ENCODE measurements at places on chromosomes 3 and 15.

DNA sequence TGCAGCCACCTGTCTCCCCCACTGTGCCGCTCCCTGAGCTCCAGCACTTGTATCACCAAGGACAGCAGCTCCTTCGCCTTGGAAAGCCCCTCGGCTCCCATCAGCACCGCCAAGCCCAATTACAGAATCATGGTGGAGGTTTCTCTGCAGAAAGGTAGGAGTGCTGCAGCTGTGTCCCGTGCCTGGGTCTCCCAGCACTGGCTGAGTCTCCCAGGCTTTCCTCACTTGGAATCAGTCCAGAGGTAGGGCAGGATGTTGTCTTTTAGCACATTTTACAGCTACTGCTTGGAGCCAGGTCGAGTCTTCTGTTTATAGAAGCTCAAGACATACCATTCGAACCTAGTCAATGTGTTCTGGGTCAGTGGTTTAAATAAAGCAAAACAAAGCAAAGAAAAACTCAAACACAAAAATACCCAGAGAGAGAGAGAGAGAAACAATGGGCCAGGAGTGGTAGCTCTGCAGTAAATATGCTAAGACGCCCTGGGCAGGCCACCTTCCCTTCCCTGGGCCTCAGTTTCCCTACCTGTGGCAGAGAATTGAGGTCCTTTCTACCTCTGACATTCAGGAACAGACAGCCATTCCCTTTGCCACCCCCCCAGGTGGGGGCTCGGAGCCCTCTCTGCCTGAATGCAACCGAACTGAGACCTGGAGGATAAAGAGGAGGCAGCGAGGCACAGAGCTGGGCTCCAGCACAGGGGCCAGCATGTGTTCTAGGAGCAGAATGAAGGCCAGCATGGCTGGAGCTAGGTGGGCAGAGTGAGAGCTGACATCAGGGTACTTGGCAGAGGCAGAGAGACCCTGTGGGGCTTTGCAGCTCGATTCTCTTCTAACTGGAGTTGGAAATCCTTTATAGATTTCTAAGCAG is 44.1 kb downstream of the STARD5 start:
- no peak for DNase-seq

DNA sequence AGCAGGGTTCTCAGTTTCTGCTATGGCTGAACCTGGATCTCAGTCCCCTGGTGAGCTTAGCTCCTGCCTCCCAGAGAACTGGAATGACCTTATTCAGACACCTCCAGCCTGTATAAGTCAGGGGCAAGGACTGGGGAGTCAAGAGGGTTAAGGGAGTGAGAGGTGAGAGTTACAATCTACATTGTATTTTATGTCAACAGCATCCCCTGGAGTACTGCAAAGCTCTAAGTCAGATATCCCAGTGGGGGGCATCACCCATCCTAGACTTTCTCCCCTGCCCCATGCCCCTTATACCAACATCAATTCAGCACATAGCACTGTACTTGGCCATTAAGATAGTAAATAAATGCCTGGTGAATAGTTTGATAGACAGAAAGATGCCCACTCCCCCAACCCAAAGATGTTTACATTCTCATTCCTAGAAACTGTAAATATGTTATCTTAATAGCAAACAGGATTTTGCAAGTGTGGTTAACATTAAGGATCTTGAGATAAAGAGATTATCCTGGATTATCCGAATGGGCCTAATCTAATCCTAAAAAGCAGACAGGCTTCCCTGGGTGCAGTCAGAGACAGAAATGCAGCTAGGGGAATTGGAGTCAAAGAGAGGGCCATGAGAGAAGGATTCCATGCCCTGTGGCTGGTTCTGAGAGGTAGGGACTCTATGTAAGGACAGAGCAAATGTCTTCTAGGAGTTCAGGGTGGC is 132.3 kb upstream of the RASGRP1 start:
- DNase-seq = no peak

GRCh38 chr3:53613125-53613524 is 118.7 kb downstream of the CACNA1D start:
- DNase-seq = peak; percentile 3

- DNase-seq = no peak
Measured at GRCh38 chr3:133368371-133369067, 31.3 kb upstream of the BFSP2 start.

DNA sequence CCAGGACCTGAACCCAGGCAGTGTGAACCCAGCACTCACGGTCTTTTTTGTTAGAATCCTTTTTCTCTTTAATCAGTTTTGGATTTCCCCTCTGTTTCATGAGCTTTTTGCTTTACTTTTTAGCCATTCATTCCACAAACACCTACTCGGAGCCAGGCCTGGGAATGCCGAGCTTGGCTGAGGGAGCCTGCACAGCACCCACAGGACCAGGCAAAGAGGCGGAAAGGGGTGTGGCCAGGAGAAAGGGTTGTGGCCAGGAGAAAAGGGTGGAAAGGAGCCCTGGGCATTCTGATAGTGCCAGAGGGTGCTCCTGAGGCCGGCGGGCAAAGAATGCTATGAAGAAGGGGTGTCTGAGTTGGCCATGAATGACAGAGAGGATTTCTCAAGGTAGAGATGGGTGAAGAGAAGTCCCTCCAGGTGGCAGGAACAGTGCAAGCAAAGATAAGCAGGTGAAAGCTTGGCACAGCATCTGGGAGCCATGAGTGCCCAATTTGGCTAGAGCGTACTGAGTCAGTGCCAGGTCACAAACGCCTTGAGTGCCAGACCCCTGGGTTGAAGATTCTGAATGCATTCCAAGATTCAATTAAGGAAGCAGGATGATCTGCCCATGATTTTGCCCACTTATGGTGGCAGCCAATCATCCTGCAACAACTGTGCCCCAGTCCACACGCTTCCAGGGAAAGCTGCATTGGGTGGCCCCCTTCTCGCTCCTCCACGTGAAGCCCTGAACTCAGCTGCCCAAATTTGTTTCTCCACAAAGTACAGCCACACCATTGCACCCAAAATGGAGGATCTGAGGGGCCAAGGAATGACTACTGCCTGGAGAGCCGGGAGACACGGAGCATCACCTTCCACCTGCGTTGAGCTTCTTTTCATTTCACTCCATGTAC is 157.2 kb downstream of the XXYLT1 start:
- DNase-seq = no peak

GRCh38 chr3:107704477-107704876 is 181.7 kb downstream of the BBX start:
- DNase-seq = no peak

DNA sequence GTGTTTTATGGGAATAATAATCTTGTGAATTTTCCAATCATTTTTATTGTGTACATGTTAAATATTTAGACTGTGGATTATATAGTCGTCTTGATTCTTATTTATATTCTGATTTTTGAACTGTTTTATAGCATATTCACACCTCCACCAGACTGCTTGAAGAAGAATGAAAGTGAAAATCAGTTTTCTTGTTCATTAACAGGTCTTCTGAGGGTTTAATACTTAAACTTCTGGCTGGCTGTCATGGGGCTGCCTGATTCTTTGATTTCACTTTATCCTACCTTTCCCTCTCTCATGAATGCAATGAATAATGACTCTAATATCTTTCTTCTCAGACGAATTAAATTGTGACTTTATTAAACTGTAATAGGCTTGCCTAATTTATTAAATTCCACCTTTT is 56.2 kb downstream of the ATP2C1 start:
- DNase-seq = no peak

DNA sequence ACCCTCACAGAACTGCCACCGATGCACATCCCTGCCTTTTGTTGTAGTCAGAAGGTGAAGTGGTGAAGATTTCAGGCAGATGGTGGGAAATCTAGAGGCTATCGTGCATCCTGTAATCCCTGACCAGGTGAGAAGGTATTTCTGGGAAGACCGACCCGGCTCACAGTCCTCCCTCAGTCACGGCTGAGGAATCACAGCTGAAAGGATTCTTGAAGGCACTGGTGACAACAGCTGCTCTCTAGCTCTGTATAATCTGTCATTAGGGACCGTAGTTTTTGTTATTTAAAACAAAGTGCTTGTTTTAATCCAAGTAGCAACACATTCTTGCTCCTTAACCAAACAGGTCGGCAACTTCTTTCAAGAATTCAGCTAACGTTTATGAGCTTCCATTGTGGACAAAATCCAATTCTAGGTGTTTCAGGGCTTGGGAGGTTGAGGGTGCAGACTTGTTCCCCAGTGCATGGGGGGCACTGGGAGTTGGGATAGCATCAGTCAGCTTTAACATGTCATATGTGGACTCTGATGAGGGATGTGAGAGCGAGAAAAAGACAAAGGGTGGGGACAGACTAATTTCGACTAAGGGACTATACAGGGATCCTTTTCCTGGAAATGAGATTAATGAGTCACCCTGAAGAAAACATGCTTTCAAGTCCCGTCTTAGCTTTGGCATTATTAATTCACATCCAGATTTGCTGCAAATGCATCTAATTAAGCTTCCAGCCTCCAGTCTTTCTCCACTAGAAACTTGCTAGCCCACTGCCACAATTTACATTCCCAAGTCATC is 141.0 kb upstream of the RASGRP1 start:
- DNase-seq = no peak

- DNase-seq = no peak
Measured at GRCh38 chr3:197670361-197670760, 66.3 kb downstream of the RUBCN start.

GRCh38 chr3:15272426-15273196 is 59.8 kb downstream of the SH3BP5 start:
- DNase-seq = no peak

DNA sequence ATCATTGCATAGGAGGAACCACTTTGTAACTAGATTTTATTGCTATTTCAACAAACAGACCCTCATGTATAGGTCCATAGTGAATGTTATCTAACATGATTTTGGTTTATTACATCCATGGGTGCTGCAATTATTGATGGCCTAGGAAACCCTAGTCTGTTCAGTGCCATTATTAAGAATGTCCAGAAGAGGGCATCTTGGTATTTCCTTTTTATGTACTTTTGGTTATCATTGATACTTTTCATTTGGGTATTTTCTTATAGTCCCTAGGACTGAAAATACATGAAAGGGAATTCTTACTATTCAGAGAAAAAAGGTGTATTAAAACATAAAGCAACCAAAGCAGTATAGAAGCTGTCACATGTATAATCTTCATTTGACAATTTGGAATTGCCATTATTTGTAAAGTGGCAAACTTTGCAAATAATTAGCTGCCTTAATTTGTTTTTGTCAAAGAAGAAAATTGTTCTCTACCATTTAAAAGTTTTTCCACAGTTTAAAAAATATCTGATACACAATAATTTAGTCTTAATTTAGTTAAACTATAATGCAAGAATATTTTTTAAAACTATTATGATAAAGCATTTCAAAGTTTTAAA is 48.7 kb downstream of the CNOT10 start:
- DNase-seq = peak; percentile 35

GRCh38 chr3:12438318-12438717 is 46.0 kb upstream of the TSEN2 start:
- no peak for DNase-seq

DNA sequence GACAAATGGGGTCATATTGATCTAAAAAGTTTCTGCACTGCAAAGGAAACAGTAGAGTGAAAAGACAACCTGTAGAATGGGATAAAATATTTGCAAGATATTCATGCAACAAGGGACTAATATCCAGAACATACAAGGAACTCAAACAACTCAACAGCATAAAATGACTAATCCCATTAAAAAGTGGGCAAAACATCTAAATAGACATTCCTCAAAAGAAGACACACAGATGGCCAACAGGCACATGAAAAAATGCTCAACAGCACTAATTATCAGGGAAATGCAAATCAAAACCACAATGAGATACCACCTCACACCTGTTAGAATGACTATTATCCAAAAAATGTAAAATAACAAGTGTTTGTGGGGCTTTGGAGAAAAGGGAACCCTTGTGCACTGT is 8.8 kb downstream of the SLC12A8 start:
- DNase-seq = no peak

DNA sequence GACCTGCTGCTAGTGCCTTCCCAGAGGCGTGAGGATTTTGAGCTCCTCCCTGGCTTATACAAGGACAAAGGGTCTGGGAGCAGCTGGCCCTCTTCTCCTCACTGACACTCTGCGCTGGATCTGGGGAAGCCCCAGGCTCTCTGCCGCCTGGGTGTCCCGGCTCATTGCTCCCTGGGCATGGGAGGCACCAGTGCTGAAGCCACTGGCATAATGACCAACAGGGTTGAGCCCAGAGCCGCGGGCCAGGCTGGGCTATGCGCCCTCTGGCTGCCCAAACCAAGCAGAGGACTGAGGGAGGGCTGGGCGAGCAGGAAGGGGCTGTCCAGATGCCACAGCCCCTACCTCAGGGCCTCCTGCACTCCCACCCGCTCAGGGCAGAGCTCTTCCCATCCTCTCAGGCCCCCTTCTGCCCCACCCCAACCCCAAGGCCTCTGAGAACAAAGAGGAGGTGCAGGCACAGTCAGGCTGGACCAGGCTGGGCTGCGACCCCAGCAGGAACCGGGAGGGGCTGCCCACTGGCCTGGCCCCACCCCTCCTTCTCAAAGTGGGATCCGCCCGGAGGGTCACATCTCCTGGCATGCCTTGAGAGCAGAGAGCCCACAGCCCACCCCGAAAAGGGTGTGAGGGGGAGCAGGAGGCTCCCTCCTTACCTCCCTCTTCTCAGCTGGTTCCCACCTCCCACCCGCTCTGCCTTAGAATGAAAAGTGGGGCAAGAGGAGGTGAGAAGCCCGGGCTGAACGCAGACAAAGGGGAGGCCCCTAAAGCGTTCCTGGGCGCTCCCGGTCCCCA is 1.6 kb downstream of the LINGO1 start:
- DNase-seq = no peak

GRCh38 chr3:184771301-184772127 is 40.5 kb upstream of the VPS8 start:
- no peak for DNase-seq

- DNase-seq = no peak
Measured at GRCh38 chr15:73127302-73127936, 75.2 kb downstream of the NEO1 start.

- DNase-seq = no peak
Measured at GRCh38 chr15:91944331-91944730, 90.8 kb downstream of the SLCO3A1 start.

DNA sequence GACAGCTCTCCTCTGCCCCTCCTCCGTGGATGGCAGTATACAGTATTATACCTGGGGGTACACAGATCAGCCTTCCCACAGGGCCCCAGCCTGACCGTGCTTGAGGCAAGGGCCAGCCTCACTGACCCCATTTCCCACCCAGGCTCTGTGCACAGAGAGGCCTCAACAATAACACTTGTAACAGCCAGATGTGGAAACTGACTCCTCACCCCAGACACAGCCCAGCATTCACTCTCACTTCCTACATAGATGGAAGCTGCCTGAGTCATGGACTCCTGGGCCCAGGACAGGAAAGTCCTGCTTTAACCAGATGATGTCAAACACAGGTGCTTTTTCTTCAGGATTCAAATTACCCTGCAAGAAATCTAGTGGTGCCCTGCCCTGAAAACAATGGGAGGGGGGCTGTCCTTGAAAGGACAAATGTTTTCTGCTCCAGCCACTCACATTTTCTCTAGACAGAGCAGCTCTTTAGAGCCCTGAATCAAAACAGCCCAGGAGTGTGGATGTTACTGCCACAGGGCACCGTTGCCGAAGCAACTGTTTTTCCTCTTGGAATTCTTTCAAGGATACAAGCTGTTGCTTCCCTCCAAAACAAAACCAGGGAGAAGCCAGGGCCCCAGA is 16.4 kb downstream of the CCDC12 start:
- DNase-seq = no peak

- peak; percentile 90 for DNase-seq
Measured at GRCh38 chr3:141105828-141106628, 54.9 kb downstream of the SPSB4 start.

- DNase-seq = no peak
Measured at GRCh38 chr3:139928708-139929505, 6.1 kb upstream of the CLSTN2 start.

GRCh38 chr3:64668582-64669510 is 19.0 kb downstream of the ADAMTS9 start:
- no peak for DNase-seq
